Aorta (tissue), 5 donors: ENCODE measurements at places on chromosomes 4 and X. TPM values are rescaled to one million over a fixed set of nuclear protein-coding genes. Genes with fewer than 3 reads are reported as not detected.
A peak's percentile ranks its signal among the peaks of the same experiment; 100 is the strongest.

DNA sequence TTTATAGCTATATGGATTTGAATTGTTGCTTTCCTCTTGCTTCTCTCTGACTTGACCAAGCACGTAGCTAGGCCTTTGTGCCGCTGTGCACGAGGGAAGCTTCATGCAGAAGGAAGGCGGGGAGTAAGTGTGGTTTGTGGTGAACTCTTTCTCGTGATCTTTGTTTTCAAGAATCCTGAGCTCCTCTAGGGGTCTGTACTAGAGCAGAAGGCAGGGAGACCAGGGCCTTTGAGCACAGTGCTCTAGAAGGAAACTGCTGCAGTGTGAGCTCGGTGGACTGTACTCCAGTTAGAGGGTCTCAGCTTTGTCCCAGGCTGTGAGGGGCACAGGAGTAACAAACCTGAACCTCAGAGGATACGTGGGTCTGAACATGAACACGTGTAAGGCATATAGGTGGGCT is 49.0 kb downstream of the AGA start:
- DNase-seq, result no peak
- H3K4me1 ChIP-seq, result no peaks in the 10 kb centered on the region
- no peaks in the 10 kb centered on the region for H3K27me3 ChIP-seq
- no peaks in the 10 kb centered on the region for H3K36me3 ChIP-seq
- H3K27ac ChIP-seq, result no peak overlapping the region

GRCh38 chr4:169791527-169792156 is 33.9 kb upstream of the HPF1 start:
- no peak overlapping the region for H3K4me3 ChIP-seq
- DNase-seq, result peak; percentile 79
- no peaks in the 10 kb centered on the region for H3K36me3 ChIP-seq
- H3K4me1 ChIP-seq, result no peaks in the 10 kb centered on the region

DNA sequence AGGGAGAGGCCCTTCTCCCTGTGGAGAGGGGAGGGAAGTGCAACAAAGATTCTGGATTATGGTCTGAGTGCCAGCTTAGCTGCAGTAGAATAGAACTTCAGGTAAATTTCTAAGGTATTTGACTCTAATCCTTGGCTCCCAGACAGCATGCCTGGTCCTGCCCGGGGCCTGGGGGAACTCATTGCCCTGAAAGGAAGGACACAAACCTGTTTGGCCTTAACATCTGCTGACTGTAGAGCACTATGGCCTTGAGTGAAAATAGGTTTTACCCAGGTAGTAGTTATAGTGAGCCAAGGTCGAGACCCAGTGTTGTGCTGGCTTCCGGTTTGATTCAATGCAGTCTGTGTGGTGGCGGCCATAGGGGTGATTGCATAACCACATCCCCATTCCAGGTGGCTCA is 64.4 kb downstream of the RPS6KA6 start:
- no peaks in the 10 kb centered on the region for H3K27me3 ChIP-seq
- no peaks in the 10 kb centered on the region for H3K36me3 ChIP-seq
- no peak overlapping the region for H3K4me3 ChIP-seq
- H3K4me1 ChIP-seq, result no peaks in the 10 kb centered on the region

DNA sequence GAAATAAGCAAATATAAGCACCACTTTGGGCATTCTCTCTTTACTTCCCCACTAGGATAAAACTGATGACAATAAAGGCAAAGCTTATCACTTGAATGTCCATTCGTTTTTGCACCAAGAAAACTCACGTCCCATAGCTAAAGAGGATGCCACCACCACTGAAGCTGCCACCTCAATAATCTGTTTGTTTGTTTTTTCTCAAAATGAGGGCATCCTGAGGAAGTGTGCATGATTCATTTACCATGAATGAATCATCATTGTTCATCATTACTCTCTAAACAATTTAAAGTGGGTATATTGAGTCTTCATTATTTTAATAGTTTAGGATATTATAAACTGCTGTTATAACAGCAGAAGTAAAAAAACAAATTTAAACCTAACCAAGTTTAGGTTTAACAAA is 168.2 kb downstream of the DCTD start:
- H3K27ac ChIP-seq, result no peak overlapping the region
- H3K4me3 ChIP-seq, result no peak overlapping the region
- no peak for DNase-seq

- no peaks in the 10 kb centered on the region for H3K27me3 ChIP-seq
- no peak for DNase-seq
- no peak overlapping the region for H3K4me3 ChIP-seq
Observed at GRCh38 chrX:70970482-70970995, 39.6 kb upstream of the SLC7A3 start.

DNA sequence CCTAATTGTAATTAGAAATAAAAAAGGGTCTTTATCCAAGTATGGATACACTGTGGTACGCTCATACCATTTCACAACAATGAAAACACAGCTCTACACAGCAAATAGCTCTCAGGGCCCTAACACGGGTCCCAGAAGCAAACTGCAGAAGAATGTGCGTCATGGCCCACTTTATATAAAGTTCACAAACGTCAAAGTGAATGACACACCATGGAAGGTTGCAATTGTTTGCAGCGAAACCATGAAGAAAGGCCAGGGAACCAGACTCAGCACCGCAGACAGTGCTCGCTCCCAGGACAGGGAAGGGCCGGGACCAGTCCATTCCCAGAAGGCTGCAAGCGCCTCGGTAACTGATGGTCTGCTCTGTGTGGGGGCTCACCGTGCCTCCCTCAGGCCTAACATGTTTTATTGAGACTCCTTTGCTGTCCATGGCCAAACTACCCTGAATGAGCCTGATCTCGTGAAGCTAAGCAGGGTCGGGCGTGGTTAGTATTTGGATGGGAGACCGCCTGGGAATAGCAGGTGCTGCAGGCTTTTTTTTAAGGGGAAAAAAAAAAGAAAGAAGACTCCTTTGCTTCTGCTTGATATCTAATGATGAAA is 47.8 kb downstream of the ACOX3 start:
- no peak overlapping the region for H3K4me3 ChIP-seq
- H3K36me3 ChIP-seq, result peaks cover 6% of the 10 kb centered on the region
- H3K27ac ChIP-seq, result peak overlapping the region; percentile 7
- no peaks in the 10 kb centered on the region for H3K27me3 ChIP-seq
- no peaks in the 10 kb centered on the region for H3K4me1 ChIP-seq
- no peak for DNase-seq

DNA sequence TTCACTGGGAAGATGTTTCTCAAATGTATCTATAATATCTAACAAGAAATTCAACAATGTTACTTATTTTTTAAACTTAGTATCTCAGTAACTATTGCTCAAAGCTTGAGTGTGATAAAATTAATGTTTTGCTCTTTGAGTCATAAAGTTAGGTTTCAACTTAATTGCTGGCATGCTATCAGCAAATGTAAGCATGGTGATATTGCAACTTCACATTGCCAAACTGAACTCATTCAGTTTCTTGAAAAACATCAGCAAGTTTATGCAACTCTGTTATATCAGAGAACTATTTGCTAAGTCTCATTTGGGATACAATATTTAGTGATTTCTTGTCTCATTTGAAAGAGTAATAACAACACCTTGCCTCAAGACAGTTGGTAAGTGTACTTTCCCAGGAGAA is 91.2 kb upstream of the KLF3 start:
- no peak overlapping the region for H3K4me3 ChIP-seq
- H3K4me1 ChIP-seq, result no peaks in the 10 kb centered on the region
- no peak for DNase-seq
- no peaks in the 10 kb centered on the region for H3K27me3 ChIP-seq
- H3K27ac ChIP-seq, result no peak overlapping the region

GRCh38 chr4:124111411-124111810 is 601.1 kb downstream of the ANKRD50 start:
- no peaks in the 10 kb centered on the region for H3K4me1 ChIP-seq
- no peak for DNase-seq
- no peaks in the 10 kb centered on the region for H3K36me3 ChIP-seq

DNA sequence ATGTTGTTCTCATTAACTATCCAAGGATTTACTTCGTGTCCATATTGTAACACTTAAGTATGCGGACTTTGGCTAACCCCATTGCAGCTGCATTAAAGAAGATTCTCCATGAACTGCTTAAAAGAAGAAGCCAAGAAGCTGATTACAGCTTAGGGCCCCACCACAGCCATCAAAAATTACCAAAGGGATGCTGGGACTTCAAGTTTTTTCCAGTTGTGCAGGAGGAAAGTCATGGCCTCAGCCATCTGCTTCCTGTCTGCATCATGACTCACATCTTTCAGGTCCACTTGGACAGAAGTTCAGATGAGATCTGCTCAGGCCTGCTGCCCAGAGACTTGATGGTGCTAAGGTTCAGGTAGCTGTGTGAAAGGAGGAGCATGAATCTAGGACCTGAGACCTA is 38.8 kb upstream of the CAPN6 start:
- no peak overlapping the region for H3K4me3 ChIP-seq
- no peak for DNase-seq
- H3K27me3 ChIP-seq, result no peaks in the 10 kb centered on the region

DNA sequence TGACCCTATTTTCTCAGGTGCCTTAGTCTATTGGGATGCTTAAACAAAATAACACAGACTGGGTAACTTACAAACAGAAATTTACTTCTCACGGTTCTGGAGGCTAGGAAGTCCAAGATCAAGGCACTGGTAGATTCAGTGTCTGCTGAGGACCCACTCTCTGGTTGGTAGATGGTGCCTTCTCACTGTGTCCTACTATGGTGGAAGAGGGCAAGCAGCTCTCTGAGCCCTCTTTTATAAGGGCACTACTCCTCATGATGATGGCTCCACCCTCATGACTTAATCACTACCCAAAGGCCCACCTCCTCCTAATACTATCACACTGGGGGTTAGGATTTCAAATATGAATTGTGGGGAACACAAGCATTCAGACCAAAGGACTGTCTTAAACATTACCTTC is 11.8 kb downstream of the SMIM14 start:
- H3K27ac ChIP-seq, result no peak overlapping the region
- H3K4me1 ChIP-seq, result no peaks in the 10 kb centered on the region
- no peaks in the 10 kb centered on the region for H3K36me3 ChIP-seq
- DNase-seq, result no peak

GRCh38 chr4:146790515-146790914 is 151.8 kb downstream of the POU4F2 start:
- no peaks in the 10 kb centered on the region for H3K4me1 ChIP-seq
- H3K27me3 ChIP-seq, result no peaks in the 10 kb centered on the region
- no peak overlapping the region for H3K27ac ChIP-seq
- H3K4me3 ChIP-seq, result no peak overlapping the region

GRCh38 chr4:151304226-151304625 is 21.2 kb downstream of the SH3D19 start:
- no peaks in the 10 kb centered on the region for H3K36me3 ChIP-seq
- H3K4me1 ChIP-seq, result no peaks in the 10 kb centered on the region
- no peak overlapping the region for H3K4me3 ChIP-seq
- no peak overlapping the region for H3K27ac ChIP-seq
- H3K27me3 ChIP-seq, result no peaks in the 10 kb centered on the region

DNA sequence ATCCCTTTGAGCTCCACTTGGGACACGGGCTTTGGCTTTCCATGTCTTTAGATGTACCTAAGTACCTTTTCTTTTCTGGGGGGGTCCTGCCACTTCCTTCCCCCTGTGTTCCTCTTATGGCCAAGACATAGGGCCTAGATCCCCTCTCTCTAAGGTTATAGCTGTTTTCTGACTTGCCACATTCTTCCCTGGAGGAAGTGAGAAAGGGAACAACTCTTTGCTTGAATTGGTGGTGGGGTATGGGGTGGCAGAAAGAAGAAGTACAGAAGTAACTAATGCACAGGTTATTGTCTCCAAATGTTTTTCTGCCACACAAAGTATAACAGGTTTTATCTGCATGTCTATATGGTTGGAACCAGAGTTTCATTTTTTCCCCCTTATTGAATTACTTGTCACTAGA is 29.7 kb upstream of the DIPK2B start:
- H3K27me3 ChIP-seq, result no peaks in the 10 kb centered on the region
- H3K27ac ChIP-seq, result no peak overlapping the region
- H3K4me3 ChIP-seq, result no peak overlapping the region
- no peaks in the 10 kb centered on the region for H3K4me1 ChIP-seq
- no peak for DNase-seq

DNA sequence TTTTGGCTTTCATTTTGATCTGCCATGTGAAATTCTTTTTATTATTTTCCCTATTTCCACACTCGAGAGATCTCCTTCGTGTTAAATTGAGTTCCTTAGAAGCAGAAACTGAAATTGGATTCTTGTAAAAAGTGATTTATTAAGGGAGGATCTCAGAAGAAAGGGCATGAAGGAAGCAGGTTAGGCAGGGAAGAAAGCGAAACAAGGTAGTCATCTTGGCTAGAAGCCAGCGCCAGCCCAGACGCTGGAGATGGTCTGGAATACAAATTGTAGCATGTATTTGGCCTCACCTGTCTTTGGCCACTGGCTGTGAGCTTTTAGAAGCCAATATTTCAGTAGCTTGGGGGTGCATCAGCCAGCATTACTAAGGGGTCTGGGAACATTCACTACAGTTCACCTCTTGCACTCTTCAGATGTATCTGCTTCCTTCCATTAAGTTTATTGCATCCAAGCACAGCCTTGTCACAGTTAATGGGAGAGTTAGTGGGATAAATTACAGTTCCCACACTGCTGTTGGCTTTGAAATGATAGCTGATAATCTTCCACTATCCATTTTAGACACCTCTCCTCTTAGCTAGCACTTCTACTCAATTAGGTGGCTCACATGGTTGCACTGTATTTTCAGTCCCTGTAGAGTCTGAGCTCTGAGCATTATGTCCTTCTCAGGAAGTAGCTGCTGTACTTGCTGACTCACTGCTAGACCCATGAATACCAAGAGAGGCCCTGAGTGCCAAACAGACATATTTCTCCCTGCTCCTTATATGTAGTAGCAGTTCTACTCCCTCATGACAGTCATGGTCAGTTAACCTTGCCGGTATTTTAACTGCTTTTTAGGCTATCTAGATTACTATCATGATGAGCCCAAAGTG is 14.6 kb downstream of the GRXCR1 start:
- no peak overlapping the region for H3K4me3 ChIP-seq
- no peaks in the 10 kb centered on the region for H3K27me3 ChIP-seq
- DNase-seq, result no peak
- H3K36me3 ChIP-seq, result no peaks in the 10 kb centered on the region

DNA sequence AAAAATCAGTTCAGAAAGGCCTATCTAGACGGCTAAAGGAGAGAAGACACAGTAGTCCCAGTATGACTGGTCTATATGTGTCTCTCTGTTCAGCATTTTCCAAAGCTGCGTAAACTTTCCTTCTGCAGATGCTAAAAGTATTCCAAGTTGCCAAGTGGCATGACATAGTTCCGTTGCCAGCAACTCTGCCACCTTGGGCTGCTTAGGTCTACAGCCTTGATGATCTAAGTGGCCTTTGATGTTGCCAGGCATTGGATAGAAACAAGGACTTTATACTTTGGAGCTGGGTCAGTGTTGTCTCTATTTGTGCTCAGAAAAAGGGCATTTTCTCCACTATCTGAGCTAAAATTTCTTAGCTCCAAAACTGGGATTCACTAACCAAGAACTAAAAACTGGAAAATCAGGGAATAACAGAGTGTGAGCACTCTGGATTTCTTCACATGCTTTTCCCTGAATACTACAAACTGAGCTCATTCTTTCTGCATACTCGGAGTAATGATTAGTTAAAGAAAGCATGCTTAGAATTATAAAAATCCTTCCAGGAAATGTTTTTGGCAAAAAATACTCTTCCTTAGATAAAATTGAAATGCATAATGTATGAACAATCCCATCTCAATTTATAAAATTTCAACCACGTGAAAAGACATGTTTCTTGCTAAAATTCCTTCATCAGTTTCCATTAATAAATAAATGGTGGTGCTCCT is 191.4 kb downstream of the ADAMTS3 start:
- H3K4me3 ChIP-seq, result no peak overlapping the region
- no peaks in the 10 kb centered on the region for H3K36me3 ChIP-seq
- no peaks in the 10 kb centered on the region for H3K27me3 ChIP-seq
- peaks cover 3% of the 10 kb centered on the region for H3K4me1 ChIP-seq
- DNase-seq, result no peak
- H3K27ac ChIP-seq, result peak overlapping the region; percentile 22

The HSD17B13 gene
- 1.1 TPM for total RNA-seq

The MAN2B2 gene
- 58.0 TPM for total RNA-seq

The ZBTB33 gene
- total RNA-seq, result 7.9 TPM

The IL3RA gene
- total RNA-seq, result 21.9 TPM
